Effector memory CD8-positive, alpha-beta T cell (primary cell): ENCODE measurements at places on chromosomes 1 and 21.

GRCh38 chr1:221405146-221405545 lies 336.7 kb downstream of the DUSP10 start:
- no peak for DNase-seq

GRCh38 chr1:118494998-118495397 lies 310.0 kb upstream of the SPAG17 start:
- DNase-seq: no peak

GRCh38 chr1:56577406-56578137 lies 1.8 kb downstream of the PLPP3 start:
- DNase-seq: no peak

DNA sequence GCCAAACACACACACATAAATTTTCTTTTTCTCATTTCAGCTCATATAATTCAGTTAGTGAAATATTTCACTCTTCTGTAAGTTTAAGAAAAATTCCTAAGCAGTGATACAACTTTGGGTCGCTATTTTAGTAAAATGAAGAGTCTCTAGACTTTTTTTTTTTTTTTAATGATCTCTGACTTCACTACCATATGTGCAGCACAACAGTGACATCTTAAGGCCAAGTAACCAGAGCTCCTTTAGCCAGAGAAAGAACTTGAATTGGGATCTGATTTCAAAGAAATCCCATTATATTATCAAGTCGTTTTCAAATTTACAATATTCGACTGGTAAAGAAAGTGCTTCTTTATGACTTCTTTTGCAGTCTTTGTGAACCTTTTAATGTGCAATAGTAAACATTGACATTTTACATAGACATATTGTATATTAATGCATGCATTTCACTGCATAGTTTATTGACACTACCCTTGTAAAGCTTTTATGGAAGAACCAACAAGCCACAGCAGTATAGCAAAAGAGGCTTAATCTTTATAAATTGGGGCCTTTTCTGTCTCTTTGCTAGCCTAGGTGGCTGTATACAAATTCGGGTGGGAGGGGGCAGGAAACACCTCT lies 62.2 kb downstream of the LRRC40 start:
- no peak for DNase-seq

- DNase-seq: no peak
Measured at GRCh38 chr1:227910511-227911153, 37.1 kb downstream of the WNT9A start.

- no peak for DNase-seq
Measured at GRCh38 chr1:89198081-89198480, 661 bp downstream of the GBP4 start.
